ENCODE measurements at places on chromosomes 7 and 10.
A peak's percentile ranks its signal among the peaks of the same experiment; 100 is the strongest.

DNA sequence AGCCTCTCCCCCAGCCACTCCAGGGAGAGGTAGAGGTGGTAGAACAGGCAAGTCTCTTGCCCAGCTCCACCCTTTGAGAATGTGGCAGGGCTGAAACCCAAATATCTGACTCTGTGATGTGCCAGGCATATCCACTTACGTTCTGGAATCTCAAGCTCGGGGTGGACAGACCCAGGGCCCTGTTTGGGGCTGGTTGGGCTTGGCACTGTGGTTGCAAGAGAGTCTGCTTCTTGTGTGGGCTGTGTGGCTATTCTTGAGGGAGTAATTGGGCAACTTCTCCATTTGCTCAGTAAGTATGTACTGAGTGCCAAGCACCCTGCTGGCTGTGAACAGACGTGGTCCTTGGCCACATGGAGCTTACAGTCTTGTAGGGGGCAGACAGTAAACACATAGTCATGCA is 4.7 kb downstream of the UBTD1 start:
- DNase-seq: no peak

DNA sequence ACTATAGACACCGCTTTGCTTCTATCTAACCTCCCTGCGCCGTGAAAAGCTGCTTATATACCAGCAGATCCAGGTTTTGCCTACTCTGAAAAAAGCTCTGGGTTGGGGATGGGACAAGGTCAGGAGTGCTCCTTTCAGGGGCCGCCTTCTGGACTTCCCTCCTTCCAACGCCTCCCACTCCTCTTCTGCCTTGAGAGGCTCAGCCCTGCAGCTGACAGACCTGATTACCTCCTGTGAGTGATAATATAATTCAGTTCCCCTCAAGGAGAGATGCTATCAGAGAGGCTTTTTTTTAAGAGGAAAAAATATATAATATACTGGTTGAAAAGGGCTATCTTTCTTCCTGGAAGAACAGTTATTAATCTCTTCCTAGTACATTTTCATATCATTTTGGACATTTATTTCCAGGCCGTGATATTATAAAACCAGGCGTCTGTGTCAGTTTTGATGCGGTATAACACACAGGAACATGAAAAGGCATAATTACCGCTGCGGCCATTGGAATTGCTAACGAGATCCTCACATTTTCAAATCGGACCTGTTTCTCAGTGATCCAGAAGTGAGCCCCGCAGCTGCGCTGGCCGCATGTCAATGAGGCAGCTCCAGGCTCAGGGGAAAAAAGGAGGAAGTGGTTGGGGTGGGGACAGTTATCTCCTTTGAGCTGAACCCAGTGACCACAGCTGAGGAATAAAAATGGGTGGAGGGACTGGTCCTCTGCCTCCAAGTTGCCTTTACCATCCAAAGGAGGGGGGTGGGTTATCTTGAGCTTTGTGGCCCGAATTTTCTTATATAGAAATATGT is 457.1 kb downstream of the TYW1 start:
- DNase-seq: no peak

DNA sequence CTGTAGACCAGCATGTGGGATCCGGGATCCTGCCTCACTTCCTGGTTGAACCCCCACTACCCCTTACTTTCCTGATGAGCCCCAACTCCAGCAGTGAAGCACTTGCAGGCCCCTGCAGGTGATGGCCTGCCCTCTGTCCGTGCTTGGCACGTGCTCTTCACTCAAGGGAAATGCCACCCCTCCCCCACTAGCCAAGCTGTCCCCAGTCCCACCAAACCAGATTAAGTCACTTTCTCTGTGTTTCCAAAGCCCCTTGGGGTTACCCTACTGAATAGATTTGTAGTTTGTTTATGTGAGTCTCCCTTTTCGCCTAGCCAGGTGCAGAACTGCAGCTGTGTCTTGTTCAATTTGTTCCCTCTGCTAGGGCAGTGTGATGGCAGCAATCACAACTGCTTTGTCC is 121.7 kb downstream of the WDFY4 start:
- no peak for DNase-seq

DNA sequence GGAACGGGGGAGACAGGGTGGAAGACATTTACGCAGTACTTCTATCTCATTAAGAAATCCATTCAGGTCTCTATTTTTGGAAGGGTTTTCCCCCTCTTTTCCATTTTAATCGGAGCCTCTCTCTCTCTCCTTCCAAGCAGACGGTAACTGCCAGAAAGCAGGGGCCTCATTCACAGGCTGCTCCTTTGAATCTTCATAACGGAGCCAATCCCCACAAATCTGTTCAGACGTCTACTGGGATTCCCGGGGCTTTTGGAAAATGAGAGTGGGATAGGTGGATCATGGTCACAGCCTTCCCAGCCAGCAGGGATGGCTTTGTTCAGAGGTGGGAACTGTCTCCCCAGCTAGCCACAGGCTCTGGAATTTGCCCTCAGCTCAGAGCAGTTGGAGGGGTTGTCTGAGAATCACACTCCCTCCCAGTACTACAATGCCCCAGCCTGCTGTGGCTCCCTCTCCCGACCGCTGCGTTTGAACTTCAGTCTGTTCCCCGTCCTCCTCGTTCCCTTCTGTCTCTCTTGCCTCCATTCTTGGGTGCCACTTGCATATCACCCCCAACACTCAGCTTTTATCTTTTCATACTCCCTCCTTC is 413.6 kb downstream of the PLXNA4 start:
- DNase-seq: no peak

DNA sequence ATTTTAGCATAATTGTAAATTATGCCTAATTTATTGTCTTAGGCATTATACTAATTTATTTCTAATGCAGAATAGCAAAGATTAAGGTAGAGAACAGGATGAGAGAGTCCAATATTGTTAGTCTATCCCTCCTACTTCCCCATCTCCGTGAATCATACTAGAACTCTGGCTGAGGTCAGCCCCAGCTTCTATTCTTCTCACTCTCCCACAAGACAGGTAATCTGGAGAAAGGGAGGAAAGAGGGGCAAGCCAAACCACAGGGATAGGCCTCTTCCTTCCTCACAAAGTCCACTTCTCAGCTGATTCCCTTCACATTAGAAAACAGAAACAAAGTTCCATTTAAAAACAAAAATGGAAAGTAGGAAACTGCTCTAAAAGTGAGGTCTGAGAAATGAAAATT is 117.5 kb upstream of the LAMB4 start:
- DNase-seq: peak; percentile 19

DNA sequence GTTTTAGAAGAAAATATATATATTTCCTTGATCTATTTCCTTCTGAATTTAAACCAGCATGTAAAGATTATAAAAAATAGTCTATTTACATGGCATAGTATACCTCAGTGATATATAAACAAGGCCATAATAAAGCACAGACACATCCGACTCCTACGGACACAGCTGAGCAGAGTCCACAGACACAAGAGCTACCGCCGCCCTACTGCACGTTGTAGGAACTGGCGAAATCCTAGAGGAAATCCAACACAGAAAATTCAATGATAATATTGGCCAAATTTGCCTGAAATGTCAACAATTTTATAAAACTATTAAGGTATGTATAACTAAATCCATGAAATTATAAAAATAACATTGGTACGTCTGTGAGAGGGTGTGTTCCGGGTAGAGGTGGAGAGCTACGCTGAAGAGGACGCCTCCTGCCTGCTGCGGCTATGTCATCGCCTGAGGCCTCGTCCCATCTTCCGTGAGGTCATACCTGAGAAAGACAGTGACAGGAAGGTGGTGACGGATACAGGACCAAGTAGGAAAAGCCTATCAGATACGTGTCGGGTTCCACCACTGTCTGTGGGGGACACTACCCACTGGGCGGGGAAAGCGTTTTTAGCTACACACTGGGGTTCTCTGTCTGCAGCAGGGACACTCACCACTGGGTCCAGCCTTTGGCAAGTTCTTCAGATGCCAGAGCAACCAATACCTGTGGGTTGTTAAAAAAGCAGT is 29.3 kb upstream of the NCAPG2 start:
- peak; percentile 33 for DNase-seq

DNA sequence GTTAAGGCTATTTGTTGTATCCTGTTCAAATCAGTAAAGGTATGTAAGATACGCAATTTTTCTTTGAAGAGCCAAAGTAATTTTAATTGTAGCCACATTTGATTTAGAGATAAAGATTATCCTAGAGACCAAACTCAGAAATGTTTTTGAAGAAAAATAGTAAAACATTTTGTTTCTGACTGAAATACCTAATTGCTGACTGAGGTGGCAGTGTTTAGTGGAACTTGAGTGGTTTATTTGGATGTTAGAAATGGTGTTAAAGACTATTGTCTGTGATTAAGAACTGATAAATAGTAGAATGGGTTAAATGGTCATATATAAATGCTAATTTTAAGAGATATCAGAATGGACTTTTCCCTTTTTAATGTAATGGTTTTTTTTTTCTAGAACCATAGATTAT is 15.3 kb downstream of the EDRF1 start:
- no peak for DNase-seq

Measured in DMS53 (cell line).